ENCODE measurements at places on chromosomes 16 and 17. TPM values are rescaled to one million over a fixed set of nuclear protein-coding genes. Genes with fewer than 3 reads are reported as not detected.

- no peak for DNase-seq
Measured at GRCh38 chr17:14641117-14641516, 340.2 kb downstream of the HS3ST3B1 start.

Gene SECTM1
- 0.91 TPM for polyA plus RNA-seq

GRCh38 chr17:64337676-64338075 lies 53.0 kb downstream of the PECAM1 start:
- no peak for DNase-seq

DNA sequence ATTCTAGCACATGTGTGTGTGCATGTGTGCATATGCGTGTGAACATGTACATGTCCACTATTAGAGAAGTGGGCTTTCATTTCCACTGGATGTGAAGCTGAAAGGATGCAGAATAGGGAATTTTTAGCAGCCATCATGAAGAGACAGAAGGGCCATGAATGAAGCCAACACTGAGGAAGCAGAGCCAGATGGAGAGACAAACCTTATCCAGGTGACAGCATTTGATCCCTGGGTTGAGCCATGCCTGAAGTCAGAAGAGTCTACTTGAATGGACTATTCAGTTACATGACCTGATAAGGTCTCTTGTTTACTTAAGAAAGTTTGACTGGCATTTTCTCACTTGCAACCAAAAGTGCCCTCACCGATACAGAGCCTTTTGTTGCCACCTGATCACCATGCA lies 88.4 kb downstream of the ASIC2 start:
- DNase-seq: no peak

DNA sequence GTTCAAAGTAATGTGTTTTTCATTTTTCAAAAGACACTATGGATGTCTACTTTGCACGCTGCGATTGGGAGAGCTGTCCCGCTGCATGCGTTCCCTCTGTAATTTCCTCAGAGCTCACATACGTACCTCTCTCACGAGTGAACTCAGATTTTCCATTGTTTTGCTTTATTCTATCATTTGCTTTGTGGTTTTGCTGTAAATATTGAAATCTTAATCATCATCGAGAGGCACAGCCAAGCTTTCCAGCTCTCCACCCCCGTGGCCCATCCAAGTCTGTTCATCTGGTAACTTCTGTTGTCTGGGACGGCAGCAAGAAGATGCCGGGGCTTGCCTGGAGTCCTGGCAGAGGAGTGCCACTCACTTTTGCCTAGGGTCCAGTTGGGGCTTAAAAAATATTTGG lies 21.1 kb downstream of the TMC6 start:
- DNase-seq: no peak

- DNase-seq: no peak
Measured at GRCh38 chr16:84283314-84284153, 11.1 kb upstream of the WFDC1 start.

Gene TMEM256
- 64.9 TPM for polyA plus RNA-seq

Gene TMEM238L
- not detected for polyA plus RNA-seq

Gene SMIM36
- polyA plus RNA-seq: not detected

Gene LYRM1
- 54.4 TPM for polyA plus RNA-seq

- no peak for DNase-seq
Measured at GRCh38 chr16:1387331-1387730, 27.2 kb downstream of the UNKL start.

DNA sequence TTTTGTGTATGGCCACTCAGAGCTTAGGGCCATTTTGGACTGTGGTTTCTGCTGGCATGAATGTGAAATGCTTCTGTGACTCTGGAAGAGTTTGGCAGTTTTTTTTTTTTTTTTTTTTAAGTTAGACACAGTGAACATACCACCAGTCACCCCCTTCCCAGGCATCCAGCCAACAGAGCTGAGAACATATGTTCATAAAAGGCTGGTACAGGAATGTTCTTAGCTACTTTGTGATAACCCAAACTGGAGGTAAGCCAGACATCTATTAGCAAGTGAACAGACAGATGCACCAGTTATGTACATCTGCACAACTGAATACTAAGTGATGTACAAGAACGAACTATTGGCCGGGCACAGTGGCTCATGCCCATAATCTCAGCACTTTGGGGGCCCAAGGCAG lies 92.7 kb downstream of the ABCC1 start:
- no peak for DNase-seq

- no peak for DNase-seq
Measured at GRCh38 chr17:41392278-41392677, 5.1 kb downstream of the KRT31 start.

- DNase-seq: no peak
Measured at GRCh38 chr16:19872935-19873334, 11.7 kb downstream of the GPRC5B start.

All from CD4-positive, CD25-positive, alpha-beta regulatory T cell (primary cell).